ENCODE measurements at places on chromosomes 12 and 14.

DNA sequence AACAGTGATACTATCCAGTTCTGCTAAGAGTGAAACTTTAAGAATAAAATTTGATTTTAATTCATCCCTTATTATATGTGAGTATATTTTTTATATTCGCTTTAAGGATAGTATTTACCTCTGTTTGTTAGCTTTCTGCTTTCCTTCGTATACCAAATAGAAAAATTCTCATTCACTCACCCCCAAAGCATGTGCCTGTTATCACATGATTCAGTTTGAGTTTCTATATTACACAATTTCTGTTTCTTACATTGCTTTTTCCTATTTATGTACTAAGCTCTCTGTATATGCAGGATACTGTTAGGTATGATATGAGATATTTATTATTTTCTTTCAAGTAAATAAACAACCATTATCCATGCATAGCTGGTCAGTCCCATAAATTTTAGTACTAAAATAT is 275.2 kb downstream of the FBXL14 start:
- no peak for DNase-seq

- no peak for DNase-seq
Measured at GRCh38 chr12:86134561-86134960, 121.6 kb downstream of the MGAT4C start.

GRCh38 chr12:42564556-42564955 is 25.0 kb downstream of the PRICKLE1 start:
- DNase-seq = no peak

- no peak for DNase-seq
Measured at GRCh38 chr14:94775091-94775870, 5.4 kb upstream of the GSC start.

DNA sequence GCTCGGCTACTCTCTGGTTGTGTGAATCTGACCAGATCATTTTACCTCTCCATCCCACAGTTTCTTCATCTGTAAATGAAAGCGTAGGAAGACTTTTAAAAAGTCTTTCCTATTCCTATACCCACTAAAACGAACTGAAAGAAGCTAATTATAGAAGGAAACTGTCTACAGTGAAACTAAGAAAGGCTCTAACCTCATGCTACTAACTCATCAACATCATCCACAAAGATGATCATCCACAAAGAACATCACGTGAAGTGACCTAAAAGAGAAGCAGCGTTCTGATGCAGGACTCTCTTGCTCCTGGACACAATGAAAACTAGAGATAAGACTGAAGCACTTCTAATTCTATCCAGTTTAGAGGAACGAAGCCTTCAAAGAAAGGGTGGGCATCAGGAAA is 58.5 kb upstream of the OSBPL8 start:
- DNase-seq = no peak

GRCh38 chr14:52850451-52850909 is 59.1 kb upstream of the GNPNAT1 start:
- DNase-seq = no peak

- no peak for DNase-seq
Measured at GRCh38 chr12:123573870-123574269, 10.5 kb upstream of the TMED2 start.

DNA sequence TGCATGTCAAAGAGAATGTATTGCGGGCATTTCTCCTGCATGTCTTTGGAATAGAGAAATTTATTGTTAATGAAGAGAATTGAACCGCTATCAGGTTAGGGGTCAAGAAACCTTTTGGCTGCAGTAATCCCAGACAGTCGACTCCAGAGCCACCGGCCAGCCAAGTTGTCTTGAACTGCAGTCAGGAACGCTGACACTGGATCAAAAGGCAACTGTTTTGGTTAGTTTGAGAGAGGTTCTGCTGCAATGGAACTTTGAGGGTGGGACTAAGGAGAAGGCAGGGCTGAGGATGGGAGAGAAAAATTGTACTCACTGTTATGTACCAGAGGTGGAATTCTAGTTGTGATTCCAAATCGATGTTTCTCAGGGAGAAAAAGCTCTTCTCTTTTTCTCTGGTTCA is 28.2 kb downstream of the PPFIBP1 start:
- no peak for DNase-seq

DNA sequence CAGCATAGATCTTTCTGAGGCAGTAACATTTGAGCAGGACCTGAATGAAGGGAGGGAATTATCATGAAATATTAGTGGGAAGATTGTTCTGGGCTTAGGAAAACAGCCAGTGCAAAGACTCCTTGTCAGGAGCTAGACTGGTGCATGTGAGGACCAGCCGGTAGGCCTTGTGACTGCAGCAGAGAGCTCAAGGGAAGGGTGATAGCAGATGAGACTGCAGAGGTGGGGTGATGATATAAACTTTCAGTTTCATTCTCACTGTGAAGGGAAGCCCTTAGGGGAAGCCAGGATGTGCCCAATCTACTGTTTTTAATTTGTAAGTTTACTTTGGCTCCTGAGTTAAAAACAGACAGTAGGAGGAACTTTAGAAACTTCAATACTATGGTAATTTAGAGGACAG is 12.4 kb downstream of the IL22 start:
- DNase-seq = peak; percentile 72

- no peak for DNase-seq
Measured at GRCh38 chr14:101102875-101103274, 199.4 kb upstream of the RTL1 start.

- DNase-seq = no peak
Measured at GRCh38 chr12:31021809-31022494, 51.7 kb upstream of the DDX11 start.

DNA sequence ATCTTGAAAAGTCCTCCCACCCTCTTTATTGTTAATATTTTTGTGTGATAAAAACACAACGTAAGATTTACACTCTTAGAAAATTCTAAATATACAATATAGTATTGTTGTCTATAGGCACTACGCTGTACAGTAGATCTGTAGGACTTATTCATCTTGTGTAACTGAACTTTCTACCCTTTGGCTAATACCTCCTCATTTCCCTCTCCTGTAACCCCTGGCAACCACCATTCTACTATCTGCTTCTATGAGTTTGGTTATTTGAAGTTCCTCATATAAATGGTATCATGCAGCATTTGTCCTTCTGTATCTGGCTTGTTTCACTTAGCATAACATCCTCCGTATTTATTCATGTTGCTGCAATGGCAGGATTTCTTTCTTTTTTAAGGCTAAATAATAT is 5.2 kb upstream of the CLEC9A start:
- no peak for DNase-seq

- DNase-seq = no peak
Measured at GRCh38 chr12:132566516-132567131, 43.8 kb downstream of the LRCOL1 start.

DNA sequence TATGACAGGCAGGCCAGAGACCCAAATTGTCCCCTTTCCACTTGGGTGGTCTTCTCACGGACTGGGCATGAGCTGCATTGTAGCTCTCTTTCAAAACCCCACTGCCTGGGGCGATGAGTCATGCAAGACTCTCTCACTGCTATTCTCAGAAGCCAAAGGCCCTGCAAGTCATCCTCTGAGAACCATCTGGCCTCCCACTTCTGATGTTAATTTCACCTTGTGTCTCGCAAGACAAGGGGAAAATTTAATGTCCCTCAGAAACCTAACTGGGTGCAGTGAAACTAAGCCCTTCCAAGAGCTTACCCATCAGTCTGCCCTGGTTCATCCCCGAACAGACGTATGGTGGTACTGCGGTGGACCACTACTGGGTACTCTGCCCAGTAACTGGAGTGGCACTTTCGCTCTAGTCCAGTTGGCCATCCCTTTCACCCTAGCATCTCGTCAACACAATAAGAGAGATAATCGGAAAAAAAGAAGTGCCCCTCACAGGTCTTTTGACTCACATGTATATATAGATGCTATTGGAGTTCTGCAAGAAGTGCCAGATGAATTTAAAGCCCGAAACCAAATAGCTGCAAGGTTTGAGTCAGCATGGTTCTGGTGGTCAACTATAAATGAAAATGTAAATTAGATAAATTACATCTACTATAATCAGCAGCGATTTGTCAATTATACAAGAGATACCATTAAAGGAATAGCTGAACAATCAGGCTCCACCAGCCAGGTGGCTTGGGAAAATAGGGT is 31.3 kb upstream of the LALBA start:
- peak; percentile 5 for DNase-seq

DNA sequence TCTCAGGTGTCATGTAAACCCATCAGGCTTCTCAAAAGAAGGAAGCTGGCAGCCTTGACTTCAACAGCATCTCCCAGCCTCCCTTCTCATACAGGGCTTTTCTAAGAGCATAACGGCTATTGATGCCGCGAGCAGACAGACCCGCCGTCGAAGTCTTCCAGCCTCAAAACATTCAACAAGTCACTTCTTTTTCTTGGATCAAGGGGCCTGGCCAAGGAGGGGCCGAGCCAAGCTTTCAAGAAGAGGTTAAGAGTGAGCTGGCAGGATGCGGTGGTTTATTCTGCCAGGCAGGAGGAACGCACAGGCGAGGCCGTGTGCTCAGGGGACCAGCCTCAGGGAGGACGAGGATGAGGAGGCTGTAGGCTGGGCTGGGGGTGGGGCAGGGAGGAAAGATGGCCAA is 102.9 kb upstream of the RFLNA start:
- no peak for DNase-seq

DNA sequence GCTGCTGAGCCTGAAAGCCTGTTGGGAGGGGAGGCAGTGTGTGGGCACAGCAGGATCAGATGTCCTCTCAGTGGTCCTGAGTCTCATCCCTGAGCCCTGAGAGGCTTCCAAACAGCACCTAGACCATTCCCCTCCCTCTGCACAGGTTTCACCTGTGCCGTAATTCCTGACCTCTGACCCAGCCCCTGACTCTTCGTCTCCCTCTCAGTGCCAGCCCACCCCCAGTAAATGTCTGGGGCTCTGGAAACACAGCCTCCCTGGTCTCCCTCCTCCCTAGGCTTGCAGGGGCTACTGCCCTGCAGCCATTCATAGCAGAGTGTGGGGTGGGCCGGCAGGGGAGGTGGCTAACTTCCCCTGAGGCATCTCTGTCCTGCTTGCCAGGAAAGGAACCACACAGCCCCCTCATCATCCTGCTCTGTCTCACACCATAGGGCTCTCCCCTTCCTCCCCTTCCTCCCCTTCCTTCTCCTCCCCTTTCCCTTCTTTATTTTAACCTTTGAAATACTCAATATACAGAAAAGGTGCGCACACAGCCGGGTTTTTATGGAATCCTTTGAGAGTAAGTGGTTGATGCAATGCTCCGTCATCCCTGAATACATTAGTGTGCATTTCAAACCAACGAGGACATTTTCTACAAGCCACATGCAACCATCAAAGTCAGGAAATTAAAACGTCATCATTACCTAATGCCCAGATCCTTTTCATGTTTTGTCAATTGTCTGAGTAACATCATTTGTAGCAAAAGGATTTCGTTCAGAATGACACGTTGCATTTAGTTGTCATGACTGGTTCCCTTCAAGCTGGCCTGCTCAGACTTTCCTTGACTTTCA is 67.0 kb downstream of the PRMT8 start:
- DNase-seq = no peak

DNA sequence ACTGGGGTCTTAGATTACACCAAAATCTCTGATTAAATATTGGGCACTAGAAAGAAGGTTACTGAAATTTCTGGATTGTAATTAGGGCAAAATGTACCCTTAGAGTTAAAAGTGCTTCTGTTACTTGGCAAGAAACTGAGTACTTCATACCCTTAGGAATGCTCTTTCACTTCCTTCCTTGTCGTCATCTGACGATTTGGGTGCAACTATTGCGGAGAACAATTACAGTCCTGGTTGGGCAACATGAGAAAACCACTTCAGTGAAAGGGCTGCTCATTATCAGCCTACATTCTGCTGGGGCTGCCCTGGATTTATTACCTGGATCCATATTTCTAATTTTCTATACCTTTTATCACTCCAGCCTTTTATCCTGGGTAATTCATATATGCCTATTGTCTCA is 348.5 kb upstream of the MDGA2 start:
- no peak for DNase-seq

- peak; percentile 32 for DNase-seq
Measured at GRCh38 chr14:96362071-96362964, 823 bp downstream of the ATG2B start.

DNA sequence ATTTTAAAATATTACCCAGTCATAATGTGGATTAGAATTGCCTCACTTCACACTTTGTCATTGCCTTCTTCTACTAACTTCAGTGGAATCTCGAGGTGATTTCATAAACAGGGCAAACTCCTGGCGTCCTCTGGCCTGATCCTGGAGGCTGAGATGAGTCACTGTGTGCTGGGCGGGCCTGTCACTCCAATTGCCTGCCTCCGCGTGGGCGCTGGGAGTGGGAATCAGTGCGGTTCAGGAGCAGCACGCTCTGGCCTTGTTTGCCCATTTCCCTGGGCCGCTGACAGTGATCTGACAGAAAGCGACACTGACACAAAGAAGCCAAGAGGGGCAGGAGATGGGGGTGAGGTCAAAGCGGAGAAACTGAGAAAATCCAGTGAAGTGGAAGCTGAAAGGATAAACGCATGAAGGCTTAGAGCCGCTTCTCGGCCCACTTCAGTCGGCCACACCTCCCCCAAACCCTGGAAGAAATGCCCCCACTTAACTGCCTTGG is 29.7 kb downstream of the LGR5 start:
- no peak for DNase-seq

DNA sequence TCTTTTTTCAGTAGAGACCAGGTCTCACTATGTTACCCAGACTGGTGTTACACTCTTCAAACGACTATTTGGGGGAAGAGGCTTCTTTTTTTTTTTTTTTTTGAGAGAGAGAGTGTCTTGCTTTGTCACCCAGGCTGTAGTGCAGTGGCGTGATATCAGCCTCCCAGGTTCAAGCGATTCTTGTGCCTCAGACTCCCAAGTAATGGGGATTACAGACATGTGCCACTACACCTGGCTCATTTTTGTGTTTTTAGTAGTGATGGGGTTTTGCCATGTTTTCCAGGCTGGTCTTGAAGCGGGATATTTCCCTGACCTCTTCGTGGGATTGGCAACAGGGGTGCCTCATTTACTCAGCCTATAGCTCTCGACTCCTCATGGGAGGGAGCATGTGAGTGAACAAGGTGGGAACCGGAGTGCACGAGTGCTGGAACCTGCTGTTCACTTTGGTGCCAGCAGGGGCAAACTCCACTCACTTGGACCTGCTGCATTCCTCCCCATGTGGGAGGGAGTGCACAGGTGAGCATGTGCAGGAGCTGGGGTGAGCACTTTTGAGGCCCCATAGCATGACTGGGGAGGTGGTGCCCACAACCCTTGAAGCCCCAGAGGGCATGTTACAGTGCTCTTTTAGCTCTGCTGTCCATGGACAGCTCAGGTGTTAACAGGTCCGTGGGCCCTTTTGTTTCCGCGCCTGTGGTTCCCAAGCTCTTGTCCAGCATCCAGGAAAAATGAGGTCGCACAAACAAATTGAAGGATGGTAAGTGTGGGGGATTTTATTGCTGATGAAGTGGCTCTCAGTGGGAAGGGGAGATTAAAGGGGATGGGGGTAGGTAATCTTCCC is 79.1 kb upstream of the HECTD1 start:
- DNase-seq = no peak

- no peak for DNase-seq
Measured at GRCh38 chr12:44570036-44570583, 306.0 kb downstream of the NELL2 start.

DNA sequence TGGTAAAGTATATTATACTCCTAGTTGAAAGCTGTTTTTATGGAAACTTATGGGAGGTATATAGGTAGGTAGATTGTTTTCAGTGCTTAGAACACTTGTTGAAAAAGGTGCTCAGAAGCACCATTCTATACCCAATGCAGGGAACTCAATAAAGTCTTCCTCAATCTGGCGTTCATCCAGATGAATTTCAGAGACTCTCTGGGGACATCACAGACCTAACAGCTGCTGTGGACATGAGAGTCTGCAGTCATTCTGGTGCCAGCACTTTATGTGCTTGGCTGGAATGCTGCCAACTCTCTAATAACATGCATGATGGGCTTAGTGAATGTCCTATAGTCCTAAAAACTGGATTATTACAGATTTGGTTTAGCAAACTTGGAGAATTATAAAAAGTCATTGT is 115.9 kb downstream of the NTN4 start:
- DNase-seq = no peak

Measured in GM19239 (cell line).